Activated T-helper 1 cell treated with anti-CD3 and anti-CD28 coated beads, Interleukin-12 subunit alpha, Interleukin-12 subunit beta, Interleukin-2, Interleukin-4 antibody, amounts not matched to agents 30 ng/mL and 10 ng/mL and 1 ng/mL, durations not matched to agents 14 hours and 24 hours and 36 hours (primary cell): ENCODE measurements at places on chromosomes 5 and 9.

DNA sequence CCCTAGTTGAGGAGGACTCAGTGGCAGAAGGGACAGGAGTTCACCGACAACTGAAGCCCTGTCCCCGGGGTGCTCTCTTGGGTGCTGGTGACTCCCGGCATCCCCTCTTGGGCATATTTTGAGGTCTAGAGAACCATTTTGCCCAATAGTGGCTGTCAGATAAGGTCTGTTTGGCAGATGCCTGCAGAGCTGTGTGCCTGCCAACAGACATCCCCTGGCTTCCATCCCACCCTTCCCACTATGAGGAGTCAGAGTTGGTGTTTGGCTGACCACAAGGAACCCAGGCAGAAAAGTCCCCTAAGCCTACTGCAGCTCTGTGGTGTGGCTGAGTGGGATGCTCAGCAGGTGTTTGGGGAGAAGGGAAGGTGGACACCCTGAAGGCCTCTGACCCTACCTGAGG lies 207.0 kb downstream of the AUH start:
- DNase-seq = no peak

- DNase-seq = no peak
Observed at GRCh38 chr5:14757850-14758249, 93.3 kb downstream of the OTULIN start.

- DNase-seq = no peak
Observed at GRCh38 chr9:136253246-136254130, 7.9 kb upstream of the QSOX2 start.

- DNase-seq = no peak
Observed at GRCh38 chr9:94888775-94889174, 162.3 kb downstream of the AOPEP start.

DNA sequence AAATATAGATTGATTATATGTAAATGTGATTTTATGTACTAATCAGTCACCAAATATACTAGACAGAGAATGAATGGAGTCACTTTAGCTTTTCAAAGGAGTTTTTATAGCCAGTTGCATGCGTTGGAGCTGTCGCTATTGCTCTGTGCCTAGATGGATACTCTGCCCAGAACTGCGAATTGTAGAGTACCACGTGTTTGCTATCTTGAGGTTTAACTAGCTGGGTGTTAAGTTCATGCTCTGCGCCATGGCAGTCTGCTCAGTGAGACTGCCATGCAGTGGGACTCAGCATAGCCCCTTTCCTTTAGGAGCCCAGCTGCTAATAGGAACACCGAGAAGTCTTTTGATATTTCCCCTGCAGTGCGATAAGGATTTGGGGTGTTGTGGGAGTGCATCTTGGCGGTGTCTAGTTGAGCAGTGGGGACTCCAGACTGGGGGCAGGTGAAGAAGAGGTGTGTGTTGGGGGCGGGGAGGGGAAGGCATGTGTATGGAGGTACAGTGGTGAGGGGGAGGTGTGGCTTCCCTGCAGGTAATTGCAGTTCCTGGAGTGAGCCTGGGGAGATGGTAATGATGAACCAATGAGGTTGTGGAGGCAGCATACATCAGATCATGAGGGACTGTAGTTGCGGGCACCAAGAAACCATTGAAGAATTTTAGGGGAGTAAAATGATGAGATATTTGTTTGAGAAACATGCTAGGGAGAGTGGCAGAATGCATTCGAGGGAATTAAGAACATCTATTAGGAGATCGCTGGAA lies 118.9 kb downstream of the TRIO start:
- DNase-seq = no peak

DNA sequence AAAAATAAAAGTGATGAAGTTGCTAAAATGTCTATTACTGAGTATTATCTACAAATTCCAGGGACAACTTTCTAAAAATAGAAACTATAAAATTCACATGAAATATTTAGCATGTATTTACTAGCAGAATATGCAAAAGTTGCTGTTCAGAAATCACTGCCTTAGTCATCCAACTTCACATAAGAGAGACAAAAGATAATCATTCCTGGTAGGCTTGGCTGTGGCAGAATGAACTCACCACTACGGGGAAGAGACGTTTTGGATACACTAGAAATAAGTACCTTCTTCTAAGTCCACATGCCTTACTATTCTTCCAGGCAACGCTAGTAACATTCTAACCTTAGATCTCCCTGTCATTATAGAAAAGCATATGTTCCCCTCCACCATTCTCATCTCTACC lies 272.2 kb downstream of the BNC2 start:
- DNase-seq = no peak

- DNase-seq = no peak
Observed at GRCh38 chr9:1722404-1722803, 292.7 kb upstream of the SMARCA2 start.

- DNase-seq = no peak
Observed at GRCh38 chr5:30765227-30765626, 428.3 kb upstream of the CDH6 start.

DNA sequence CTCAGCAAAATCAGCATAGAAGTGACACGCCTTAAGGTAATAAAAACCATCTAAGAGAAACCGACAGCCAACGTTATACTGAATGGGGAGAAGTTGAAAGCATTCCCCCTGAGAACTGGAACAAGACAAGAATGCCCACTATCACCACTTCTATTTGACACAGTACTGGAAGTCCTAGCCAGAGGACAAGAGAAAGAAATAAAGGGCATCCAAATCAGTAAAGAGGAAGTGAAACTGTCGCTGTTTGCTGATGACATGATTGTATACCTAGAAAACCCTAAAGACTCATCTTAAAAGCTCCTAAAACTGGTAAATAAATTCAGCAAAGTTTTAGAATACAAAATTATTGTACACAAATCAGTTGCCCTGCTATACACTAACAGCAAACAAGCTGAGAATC lies 393.3 kb downstream of the KIF4B start:
- DNase-seq = no peak

- DNase-seq = no peak
Observed at GRCh38 chr9:108316630-108317029, 539.2 kb downstream of the ACTL7B start.

DNA sequence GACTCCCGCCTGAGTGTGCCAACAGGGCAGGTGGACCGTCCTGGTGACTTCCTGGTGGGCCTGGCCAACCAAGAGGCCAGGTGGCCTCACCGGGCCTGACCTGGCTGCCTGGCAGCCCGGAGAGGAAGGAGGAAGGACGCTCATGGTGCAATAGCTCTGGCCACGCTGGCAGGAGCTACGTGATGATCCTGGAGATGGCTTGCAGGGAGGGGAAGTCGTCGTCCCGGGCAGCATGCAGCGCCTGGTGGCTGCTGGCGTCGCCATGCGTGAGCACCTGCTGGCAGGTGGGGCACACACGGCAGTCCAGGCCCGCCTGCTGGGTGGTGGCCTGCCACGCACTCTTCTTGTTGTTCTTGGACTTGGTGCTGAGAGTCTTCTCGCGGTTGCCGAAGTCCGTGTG lies 26.3 kb downstream of the SPATA31C1 start:
- DNase-seq = no peak

DNA sequence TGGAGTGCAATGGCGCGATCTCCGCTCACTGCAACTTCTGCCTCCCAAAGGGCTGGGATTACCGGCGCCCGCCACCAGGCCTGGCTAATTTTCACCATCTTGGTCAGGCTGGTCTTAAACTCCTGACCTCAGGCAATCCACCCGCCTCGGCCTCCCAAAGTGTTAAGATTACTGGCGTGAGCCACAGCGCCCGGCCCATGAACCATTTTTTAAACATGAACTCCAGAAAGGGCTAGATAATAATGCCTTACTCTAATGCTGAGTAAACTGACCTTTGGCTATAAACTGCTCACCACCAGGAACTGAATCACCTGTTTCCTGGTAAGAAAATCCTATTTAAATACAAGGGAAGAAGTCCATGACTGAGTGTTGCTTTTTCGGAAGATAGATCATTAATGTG lies 23.2 kb upstream of the DAB2 start:
- DNase-seq = no peak

DNA sequence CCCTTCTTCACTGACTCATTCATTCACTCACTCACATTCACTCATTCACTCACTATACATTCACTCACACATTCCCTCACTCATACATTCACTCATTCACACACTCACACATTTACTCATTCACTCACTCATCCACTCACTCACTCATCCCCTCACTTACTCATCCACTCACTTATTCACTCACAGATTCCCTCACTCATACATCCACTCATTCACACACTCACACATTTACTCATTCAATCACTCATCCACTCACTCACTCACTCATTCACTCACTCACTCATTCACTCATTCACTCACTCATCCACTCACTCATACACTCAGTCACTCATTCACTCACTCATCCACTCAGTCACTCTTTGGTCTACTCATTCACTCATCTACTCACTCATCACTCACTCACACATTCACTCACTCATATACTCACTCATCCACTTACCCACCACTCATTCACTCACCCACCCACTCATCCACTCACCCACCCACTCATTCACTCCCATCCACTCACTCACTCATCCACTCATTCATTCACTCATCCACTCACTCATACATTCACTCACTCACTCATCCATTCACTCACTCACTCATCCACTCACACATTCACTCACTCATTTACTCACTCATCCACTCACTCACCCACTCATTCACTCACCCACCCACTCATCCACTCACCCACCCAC lies 27.2 kb downstream of the WNK2 start:
- no peak for DNase-seq

DNA sequence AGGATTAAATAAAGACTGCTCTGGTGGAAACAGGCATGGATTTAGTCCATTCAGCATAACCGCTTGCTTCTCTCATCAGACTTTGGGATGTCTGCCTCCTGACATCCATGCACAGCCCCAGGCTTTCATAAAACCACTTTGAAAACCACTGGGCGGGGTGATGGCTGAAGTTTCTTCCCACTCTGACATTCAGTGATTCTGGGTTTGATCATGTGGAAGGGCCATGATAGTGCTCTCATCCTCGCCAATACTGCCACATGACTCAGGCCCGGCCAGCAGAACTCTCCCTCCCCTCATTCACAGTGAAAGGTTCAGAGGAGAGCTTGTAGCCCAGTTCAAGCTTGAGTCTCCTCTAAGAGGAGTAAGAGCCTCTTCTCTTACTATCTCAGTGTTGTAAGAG lies 29.6 kb upstream of the GLRA1 start:
- no peak for DNase-seq

DNA sequence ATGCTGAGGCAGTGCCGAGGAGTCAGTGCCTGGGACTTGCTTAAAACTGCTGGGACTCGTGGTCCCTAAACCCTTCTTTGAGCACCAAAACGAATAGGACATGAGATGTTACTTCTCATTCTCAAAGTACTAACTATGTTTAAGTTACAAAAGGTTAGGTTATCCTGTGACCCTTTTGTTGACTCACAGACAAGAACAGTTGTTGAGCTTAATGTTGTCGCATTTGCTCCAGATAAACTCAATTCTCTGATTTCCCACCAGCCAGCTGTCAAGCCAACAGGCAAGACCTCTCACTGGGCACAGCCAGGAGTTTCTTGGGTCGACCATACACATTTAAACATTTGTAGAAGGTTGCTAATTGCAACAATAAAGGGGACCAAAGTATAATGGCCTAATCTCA lies 249.4 kb downstream of the ADAMTSL1 start:
- no peak for DNase-seq

GRCh38 chr5:40813698-40814281 lies 15.6 kb upstream of the PRKAA1 start:
- DNase-seq = no peak

GRCh38 chr5:108341866-108342265 lies 40.0 kb downstream of the FBXL17 start:
- no peak for DNase-seq

DNA sequence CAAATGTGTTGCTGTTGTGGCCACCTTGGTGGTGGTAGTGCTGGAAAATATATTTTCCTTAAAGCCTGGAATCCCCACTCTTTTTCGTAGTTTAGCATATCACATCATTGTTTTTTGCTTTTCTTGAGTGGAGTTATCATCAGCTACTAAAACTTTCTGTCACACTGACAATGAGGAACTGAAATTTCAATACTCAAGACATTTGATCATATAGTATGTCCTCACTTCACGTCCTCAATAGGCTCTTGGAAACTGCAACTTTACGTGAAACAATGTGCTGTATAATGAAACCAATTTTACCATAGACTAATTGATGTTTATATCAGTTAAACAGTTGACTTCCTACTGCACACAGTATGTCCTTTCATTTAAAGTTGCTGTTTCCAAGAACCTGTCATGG lies 265.8 kb downstream of the ADGRV1 start:
- no peak for DNase-seq

- DNase-seq = no peak
Observed at GRCh38 chr9:71895117-71895516, 15.9 kb downstream of the ABHD17B start.

- no peak for DNase-seq
Observed at GRCh38 chr5:13921578-13921977, 22.9 kb downstream of the DNAH5 start.
